ENCODE measurements at places on chromosomes 5 and 9. TPM values are rescaled to one million over a fixed set of nuclear protein-coding genes. Genes with fewer than 3 reads are reported as not detected.

- no peaks in the 10 kb centered on the region for H3K27me3 ChIP-seq
- no peak for DNase-seq
- H3K27ac ChIP-seq: peak overlapping the region; percentile 54
- peak overlapping the region; percentile 41 for H3K4me3 ChIP-seq
- no peaks in the 10 kb centered on the region for H3K36me3 ChIP-seq
- H3K4me1 ChIP-seq: peaks cover 9% of the 10 kb centered on the region
Observed at GRCh38 chr5:1536871-1537602, 13.3 kb upstream of the LPCAT1 start.

Gene C5orf47
- polyA plus RNA-seq: not detected

- no peak for DNase-seq
- no peaks in the 10 kb centered on the region for H3K27me3 ChIP-seq
- H3K4me3 ChIP-seq: no peak overlapping the region
- H3K4me1 ChIP-seq: peaks cover 29% of the 10 kb centered on the region
- H3K36me3 ChIP-seq: no peaks in the 10 kb centered on the region
Observed at GRCh38 chr9:5536684-5537083, 26.4 kb downstream of the PDCD1LG2 start.

DNA sequence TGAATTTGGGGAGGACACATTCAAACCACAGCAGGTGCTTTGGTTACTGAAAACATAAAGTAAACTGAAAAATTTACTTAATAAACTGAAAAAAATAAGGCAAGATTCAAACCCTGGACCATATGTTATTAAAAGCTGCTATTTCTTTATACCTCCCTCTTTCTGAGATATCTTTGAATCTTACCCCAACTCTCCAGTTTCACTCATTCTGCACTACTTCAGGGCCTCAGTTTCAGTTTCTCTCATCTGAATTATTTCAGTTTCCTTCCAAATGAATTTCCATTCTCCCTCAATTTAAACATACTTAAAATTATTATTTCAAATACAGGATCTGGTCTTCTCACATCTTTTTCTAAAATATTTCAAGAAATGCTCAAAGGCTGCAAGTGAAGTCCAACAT lies 4.9 kb upstream of the OXCT1 start:
- no peak for DNase-seq
- peak overlapping the region; percentile 53 for H3K27ac ChIP-seq
- H3K4me3 ChIP-seq: no peak overlapping the region
- no peaks in the 10 kb centered on the region for H3K27me3 ChIP-seq
- peaks cover 6% of the 10 kb centered on the region for H3K4me1 ChIP-seq
- H3K36me3 ChIP-seq: no peaks in the 10 kb centered on the region

DNA sequence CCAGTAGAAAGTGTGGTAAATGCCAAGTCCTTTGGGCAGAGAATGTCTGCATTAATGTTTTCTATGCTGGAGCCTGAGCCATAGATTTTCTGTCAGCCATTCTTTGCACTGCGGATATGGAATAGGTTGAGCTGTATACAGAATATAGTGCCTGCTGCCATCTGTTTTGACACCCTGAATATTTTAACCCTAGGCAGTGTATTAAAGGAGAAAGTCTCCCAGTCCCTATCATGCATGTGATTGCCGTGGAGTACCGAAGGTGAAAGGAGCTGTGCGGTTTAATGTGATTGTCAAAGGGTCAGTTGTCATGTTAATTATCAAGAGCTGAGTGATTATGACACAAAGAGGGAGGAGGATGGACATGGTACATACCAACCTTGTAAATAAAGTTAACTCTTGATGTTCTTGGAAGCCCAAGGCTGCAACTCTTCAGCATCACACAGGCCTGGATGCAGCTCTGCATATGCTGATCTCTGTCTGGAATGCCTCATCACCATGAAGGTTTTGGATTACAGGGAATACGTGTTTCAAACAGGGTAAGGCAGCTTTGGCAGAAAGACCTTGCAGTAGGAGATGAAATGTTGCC lies 247.1 kb upstream of the ELAVL2 start:
- H3K27ac ChIP-seq: no peak overlapping the region
- no peaks in the 10 kb centered on the region for H3K27me3 ChIP-seq
- DNase-seq: no peak
- H3K4me3 ChIP-seq: no peak overlapping the region
- H3K36me3 ChIP-seq: no peaks in the 10 kb centered on the region

GRCh38 chr5:37938076-37938852 lies 98.4 kb upstream of the GDNF start:
- H3K4me3 ChIP-seq: no peak overlapping the region
- H3K27ac ChIP-seq: no peak overlapping the region
- no peaks in the 10 kb centered on the region for H3K36me3 ChIP-seq
- no peak for DNase-seq
- no peaks in the 10 kb centered on the region for H3K4me1 ChIP-seq
